ENCODE measurements at places on chromosomes 4 and X.

- H3K27me3 ChIP-seq, result no peaks in the 10 kb centered on the region
- no peaks in the 10 kb centered on the region for H3K36me3 ChIP-seq
- H3K27ac ChIP-seq, result no peak overlapping the region
- no peak overlapping the region for H3K4me3 ChIP-seq
These were observed 1.8 kb upstream of the BCORL1 start for GRCh38 chrX:129980540-129981199.

DNA sequence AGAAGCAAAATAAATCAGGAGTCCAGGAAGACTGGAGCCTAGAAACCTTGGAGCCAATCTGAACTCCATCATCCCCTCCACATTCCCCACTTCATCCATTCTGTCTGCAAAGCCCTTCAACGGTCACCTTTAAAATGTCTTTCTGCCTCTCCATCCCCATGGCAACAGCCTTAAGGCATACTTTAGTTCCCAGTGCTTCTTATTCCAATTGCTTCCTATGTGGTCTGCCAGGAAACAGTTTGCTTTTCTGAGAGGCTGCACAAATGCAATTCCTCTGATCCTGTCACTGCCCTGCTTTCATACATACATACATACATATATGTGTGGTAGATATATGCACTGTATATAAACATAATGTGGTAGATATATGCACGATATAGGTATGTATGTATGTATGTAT, 786 bp upstream of the MAGEH1 start:
- H3K27me3 ChIP-seq, result no peaks in the 10 kb centered on the region
- DNase-seq, result no peak
- peaks cover 12% of the 10 kb centered on the region for H3K4me1 ChIP-seq
- peak overlapping the region; percentile 82 for H3K27ac ChIP-seq

DNA sequence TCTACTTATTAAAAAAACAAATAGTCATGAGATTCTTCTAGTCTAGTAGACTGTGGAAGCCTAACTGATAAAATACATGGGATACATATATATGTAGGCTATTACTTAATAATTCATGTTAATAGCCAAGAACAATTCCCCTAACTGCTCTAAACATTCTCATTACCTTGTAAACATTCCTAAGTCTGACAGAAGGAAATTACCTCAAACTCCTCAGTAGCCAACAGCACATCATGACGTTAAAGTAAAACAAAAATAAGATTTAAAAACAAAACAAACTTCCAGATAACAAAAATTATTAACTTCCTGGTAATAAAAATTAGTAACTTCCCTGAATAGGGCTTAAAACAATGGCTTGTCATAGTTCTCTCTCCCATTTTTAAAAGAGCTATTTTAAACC, 109.2 kb downstream of the WDFY3 start:
- DNase-seq, result no peak
- no peak overlapping the region for H3K27ac ChIP-seq
- H3K36me3 ChIP-seq, result no peaks in the 10 kb centered on the region
- no peak overlapping the region for H3K4me3 ChIP-seq

DNA sequence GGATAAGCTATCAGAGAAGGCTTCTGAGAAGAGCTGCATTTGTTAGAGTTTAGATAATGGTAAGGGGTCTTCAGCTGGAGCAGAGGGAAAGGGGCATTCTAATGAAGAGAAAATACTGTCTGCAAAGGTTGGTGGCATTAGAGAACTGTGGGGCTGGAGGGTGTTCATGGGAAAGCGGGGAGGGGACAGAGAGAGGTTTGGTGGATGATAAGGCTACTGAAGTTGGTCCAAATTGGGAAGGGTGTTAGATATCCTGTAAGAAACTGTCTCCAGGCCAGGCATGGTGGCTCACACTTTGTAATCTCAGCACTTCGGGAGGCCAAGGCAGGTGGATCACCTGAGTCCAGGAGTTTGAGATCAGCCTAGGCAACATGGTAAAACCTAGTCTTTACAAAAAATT, 59.9 kb downstream of the AFF1 start:
- no peaks in the 10 kb centered on the region for H3K27me3 ChIP-seq
- no peak overlapping the region for H3K27ac ChIP-seq
- H3K36me3 ChIP-seq, result peaks cover 3% of the 10 kb centered on the region

GRCh38 chrX:14363728-14364127, 165.6 kb upstream of the GLRA2 start:
- H3K27me3 ChIP-seq, result no peaks in the 10 kb centered on the region
- no peaks in the 10 kb centered on the region for H3K4me1 ChIP-seq
- DNase-seq, result no peak
- H3K27ac ChIP-seq, result no peak overlapping the region

DNA sequence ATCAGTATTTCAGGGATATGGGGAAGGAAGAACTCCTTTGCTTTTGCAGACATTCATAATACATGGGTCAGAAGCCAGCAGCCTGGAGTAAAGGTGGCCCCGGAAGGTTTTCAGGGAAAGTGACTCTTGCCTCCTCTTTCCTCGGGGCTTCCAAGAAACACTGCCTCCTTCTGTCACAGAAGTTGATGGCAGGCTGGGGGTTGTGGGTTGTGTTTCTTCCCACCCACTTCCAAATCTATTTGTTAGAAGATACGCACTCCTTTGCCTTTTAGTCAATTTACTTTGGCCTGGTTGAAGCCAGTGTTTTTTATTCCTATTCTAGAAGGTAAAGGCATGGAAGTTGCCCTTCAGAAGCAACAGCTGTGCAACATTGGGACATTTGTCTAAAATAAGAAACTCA, 19.7 kb downstream of the KIT start:
- H3K4me3 ChIP-seq, result no peak overlapping the region
- DNase-seq, result no peak
- peaks cover 9% of the 10 kb centered on the region for H3K27me3 ChIP-seq
- no peak overlapping the region for H3K27ac ChIP-seq
- no peaks in the 10 kb centered on the region for H3K4me1 ChIP-seq
- no peaks in the 10 kb centered on the region for H3K36me3 ChIP-seq

- no peak overlapping the region for H3K27ac ChIP-seq
- peaks cover 1% of the 10 kb centered on the region for H3K36me3 ChIP-seq
- H3K4me3 ChIP-seq, result no peak overlapping the region
These were observed 78.3 kb downstream of the CHIC2 start for GRCh38 chr4:53986062-53986461.

- peak; percentile 81 for DNase-seq
- peaks cover 31% of the 10 kb centered on the region for H3K36me3 ChIP-seq
- H3K4me1 ChIP-seq, result peaks cover 48% of the 10 kb centered on the region
These were observed 16.4 kb downstream of the BANK1 start for GRCh38 chr4:101806914-101807313.

- H3K36me3 ChIP-seq, result peaks cover 23% of the 10 kb centered on the region
- peaks cover 5% of the 10 kb centered on the region for H3K27me3 ChIP-seq
- H3K27ac ChIP-seq, result peak overlapping the region; percentile 92
- peaks cover 19% of the 10 kb centered on the region for H3K4me1 ChIP-seq
These were observed 792 bp downstream of the PPID start for GRCh38 chr4:158722291-158722916.

- DNase-seq, result no peak
- H3K36me3 ChIP-seq, result no peaks in the 10 kb centered on the region
- no peak overlapping the region for H3K4me3 ChIP-seq
- peaks cover 2% of the 10 kb centered on the region for H3K27me3 ChIP-seq
- H3K4me1 ChIP-seq, result no peaks in the 10 kb centered on the region
These were observed 17.4 kb upstream of the SLC34A2 start for GRCh38 chr4:25638221-25638601.

DNA sequence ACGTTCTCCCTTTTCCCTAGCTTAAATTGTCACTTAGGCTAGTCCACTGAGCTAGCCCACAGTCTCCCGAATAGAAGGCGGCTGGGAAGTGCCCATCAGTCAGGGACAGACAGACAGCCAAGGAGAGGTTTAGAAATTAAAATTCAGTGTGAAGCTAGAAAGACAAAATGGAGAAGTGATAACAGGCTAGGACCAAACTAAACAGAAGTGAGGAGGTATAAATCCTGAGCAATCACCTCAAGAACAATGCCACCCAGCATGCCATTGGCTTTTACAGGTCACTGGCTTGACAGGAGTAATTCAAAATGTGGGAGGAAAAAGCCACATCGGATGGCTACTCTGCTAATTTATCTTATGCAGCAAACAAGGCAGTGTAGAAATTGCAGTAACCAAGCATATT, 138.9 kb downstream of the MAPK10 start:
- H3K4me1 ChIP-seq, result no peaks in the 10 kb centered on the region
- no peak overlapping the region for H3K27ac ChIP-seq
- no peaks in the 10 kb centered on the region for H3K27me3 ChIP-seq
- H3K36me3 ChIP-seq, result no peaks in the 10 kb centered on the region

- H3K36me3 ChIP-seq, result peaks cover 11% of the 10 kb centered on the region
- H3K27ac ChIP-seq, result peak overlapping the region; percentile 25
- H3K27me3 ChIP-seq, result no peaks in the 10 kb centered on the region
- H3K4me1 ChIP-seq, result peaks cover 26% of the 10 kb centered on the region
- DNase-seq, result no peak
These were observed 848 bp upstream of the KCND1 start for GRCh38 chrX:48972220-48973164.

DNA sequence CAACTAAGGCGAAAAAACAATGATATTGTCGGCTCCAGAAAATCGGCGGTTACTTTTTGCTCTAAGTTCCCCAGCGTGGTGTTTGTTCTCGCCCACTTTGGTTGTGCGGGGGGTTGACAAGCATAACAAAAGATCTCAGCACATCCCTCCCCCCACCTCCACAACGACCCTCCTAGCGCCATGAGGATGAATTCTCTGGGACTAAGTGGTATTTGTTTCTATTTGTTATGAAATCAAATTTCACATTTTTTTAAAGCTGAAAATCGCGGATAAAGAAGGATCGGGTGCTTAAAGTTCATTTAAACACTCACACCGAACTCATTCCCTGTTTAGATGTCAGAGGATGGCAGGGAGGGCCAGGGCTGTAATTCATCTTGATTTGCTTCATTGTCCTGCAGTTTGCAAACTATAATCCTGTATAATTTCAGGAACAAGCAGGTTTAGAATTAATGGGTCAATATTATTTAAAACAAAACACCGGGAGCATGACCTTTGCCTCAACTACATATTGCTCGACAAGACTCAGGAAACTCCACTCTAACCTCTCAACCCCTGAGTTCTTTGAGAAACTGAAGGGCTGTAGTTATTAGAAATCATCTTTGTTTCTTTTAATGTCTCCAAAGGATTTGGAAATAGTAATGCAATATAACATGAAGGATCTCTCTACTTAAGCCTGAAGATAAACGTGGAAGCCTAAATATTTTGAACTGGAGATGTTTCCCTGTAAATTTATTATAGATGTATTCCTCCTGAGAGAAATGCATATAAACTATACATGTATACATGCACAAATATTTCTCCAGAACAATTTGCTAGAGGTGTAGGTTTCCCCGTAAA, 6.4 kb downstream of the PITX2 start:
- H3K36me3 ChIP-seq, result no peaks in the 10 kb centered on the region
- H3K4me3 ChIP-seq, result no peak overlapping the region

DNA sequence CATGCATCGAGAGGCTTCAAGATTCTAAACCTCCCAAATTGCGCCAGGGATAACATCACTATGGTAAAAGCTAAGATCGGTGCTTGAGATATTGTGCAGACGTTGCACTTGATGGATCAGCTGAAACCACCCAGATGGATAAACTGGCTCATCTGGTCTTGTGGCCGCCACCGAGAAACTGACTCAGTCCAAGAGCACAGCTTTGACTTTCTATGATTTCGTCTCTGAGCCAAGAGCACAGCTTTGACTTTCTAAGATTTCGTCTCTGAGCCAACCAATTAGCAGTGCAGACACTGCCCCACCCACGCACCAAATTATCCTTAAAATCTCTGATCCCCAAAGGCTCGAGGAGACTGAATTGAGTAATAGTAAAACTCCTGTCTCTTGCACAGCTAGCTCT, 687.2 kb downstream of the FAM133A start:
- DNase-seq, result no peak
- H3K27me3 ChIP-seq, result no peaks in the 10 kb centered on the region
- H3K4me3 ChIP-seq, result no peak overlapping the region
- H3K36me3 ChIP-seq, result no peaks in the 10 kb centered on the region
- no peak overlapping the region for H3K27ac ChIP-seq
- H3K4me1 ChIP-seq, result no peaks in the 10 kb centered on the region

DNA sequence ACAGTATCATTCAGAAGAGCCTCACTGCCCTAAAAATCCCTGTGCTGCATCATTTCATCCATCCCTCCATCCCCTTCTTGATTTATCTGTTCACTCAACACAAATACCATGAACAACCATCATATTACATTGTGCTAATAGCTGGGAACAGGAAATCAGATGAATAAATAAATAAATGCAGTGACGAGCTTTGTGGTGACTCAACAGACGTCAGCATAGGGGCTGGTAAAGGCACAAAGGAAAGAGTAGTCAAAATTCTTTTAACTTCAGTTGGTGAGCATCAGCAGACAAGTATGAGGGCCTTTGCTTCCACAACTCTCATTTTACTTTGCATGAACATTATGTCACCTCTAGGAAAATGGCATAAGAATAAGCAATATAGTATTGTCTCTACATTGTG, 65.5 kb downstream of the EDNRA start:
- peaks cover 6% of the 10 kb centered on the region for H3K4me1 ChIP-seq
- H3K4me3 ChIP-seq, result no peak overlapping the region
- no peak overlapping the region for H3K27ac ChIP-seq

GRCh38 chr4:785332-786073, 40.4 kb downstream of the CPLX1 start:
- H3K4me3 ChIP-seq, result peak overlapping the region; percentile 69
- no peaks in the 10 kb centered on the region for H3K36me3 ChIP-seq
- peaks cover 13% of the 10 kb centered on the region for H3K4me1 ChIP-seq
- H3K27ac ChIP-seq, result no peak overlapping the region

DNA sequence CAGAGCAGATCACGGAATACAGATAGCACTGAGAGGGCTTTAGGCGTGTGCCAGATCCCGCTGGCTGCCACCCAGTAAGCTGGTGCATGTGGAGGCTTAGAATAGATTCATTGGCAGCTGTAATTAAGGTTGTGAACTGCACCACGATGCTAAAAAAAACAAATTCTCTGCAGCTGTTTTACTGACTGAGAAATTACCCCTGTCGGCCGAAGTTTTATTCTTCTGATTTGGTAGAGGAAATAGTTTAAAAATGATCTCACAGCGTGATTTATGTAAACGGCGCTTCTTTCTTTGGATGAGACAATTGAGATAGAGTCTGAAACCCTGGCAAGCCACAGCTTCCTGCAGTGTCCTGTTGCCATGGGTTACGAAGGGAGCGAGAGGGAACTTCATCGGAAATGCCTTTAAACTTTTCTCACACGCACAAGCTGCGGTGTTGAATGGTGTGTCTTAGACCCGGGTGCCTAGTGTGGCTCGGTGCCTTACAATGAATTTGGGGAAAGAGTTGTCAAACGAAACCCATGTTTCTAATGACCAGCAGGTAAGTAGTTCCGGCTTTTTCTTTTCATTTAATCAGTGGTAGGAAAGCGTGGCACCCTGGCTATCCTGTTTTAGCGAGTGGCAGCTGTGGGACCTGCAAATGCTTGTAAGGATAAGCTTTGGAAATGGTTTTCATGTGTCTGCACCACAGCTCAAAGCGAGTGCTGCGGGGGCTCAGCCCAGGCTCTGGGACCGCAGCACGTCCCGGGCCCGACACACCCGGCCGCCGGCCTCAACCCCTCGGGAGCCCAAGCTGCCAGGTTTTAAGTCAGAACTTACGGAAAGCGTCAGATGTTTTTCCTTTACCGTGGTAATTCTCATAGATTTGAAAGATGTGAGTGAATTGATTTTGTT, 71.7 kb upstream of the HGFAC start:
- H3K36me3 ChIP-seq, result no peaks in the 10 kb centered on the region
- H3K27me3 ChIP-seq, result peaks cover 4% of the 10 kb centered on the region
- DNase-seq, result no peak
- peaks cover 22% of the 10 kb centered on the region for H3K4me1 ChIP-seq
- H3K4me3 ChIP-seq, result peak overlapping the region; percentile 36

GRCh38 chr4:73142995-73143547, 73.6 kb upstream of the COX18 start:
- DNase-seq, result no peak
- H3K36me3 ChIP-seq, result peaks cover 29% of the 10 kb centered on the region
- no peaks in the 10 kb centered on the region for H3K4me1 ChIP-seq
- no peak overlapping the region for H3K27ac ChIP-seq
- no peak overlapping the region for H3K4me3 ChIP-seq

All from memory B cell (primary cell).